CD4-positive, alpha-beta T cell treated with Interleukin-2 at 100 ng/mL for 4 hours (primary cell): ENCODE measurements at places on chromosomes 2 and 18.
A peak's percentile ranks its signal among the peaks of the same experiment; 100 is the strongest.

GRCh38 chr2:139438478-139438877, 658.3 kb upstream of the NXPH2 start:
- no peak for DNase-seq

GRCh38 chr2:179071810-179072355, 21.9 kb upstream of the CCDC141 start:
- DNase-seq = no peak

- no peak for DNase-seq
These were observed 109.0 kb downstream of the LAMA3 start for GRCh38 chr18:23798249-23798648.

GRCh38 chr18:22378672-22379282, 38.9 kb downstream of the CTAGE1 start:
- peak; percentile 31 for DNase-seq

DNA sequence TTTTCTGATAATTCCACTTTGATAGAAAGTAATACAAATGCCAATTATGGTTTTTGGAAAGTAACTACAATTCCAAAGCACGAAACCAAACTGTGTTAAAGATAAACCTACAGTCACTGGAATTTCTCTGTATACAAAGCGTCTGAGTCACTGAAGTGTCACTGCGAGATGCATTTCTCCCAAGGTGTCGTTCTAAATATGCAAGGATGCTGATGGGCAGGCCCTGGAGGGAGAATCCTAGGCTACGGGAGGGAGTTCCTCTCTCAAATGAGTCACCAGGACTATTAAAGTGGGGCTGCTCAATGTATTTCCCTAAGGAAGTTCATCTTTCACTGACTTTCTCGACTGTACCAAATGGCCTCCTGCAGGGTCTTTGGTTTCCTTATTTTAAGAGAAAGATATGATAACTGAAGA, 163.8 kb upstream of the STK17B start:
- DNase-seq = no peak

DNA sequence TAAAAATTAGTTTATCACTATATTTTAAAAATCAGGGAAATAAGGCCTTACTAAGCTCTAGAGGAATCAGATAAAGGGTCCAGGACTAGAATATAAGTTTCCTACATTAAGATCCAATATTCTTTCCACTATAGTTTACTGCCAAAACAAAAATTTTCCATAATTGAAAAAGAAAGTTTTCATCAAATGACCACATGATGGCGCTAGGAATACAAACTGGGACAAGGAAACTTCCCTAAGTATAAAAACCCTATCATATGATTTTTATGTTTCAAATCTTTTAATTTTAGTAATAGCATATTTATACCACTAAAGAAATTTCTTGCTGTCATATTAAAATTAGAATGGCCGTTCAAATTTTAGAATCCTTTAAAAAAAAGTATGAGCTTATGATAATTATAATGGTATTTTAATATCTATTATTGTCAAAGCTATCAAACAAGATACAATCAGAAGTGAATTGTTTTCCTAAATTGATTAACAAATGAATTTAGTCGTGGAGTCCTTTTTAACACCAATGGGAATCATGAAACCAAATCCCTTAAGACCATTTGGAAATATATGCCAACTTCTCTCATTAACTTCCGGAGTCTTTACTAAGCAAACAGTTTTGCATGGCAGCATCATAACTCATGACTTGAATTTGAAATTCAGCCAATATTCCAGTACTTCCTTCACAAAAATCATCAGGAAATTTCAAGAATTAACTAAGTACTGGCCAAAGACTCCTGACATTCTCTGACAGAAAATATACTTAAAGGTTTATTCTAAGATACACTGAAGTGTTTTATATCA, 70.3 kb downstream of the SCN1A start:
- DNase-seq = no peak

- no peak for DNase-seq
These were observed 187.7 kb downstream of the LOXHD1 start for GRCh38 chr18:46469186-46469915.

- no peak for DNase-seq
These were observed 5.2 kb upstream of the UBE2F start for GRCh38 chr2:237961637-237962036.

- DNase-seq = no peak
These were observed 97.2 kb downstream of the PLEKHM3 start for GRCh38 chr2:207928079-207928478.
